Immature natural killer cell (primary cell): ENCODE measurements at places on chromosomes 16 and 17. TPM values are rescaled to one million over a fixed set of nuclear protein-coding genes. Genes with fewer than 3 reads are reported as not detected.

GRCh38 chr17:32007463-32008298 lies 498 bp downstream of the LRRC37B start:
- peak overlapping the region; percentile 91 for H3K27ac ChIP-seq
- H3K36me3 ChIP-seq = peaks cover 7% of the 10 kb centered on the region

MPP2 gene
- polyA plus RNA-seq = not detected

DNA sequence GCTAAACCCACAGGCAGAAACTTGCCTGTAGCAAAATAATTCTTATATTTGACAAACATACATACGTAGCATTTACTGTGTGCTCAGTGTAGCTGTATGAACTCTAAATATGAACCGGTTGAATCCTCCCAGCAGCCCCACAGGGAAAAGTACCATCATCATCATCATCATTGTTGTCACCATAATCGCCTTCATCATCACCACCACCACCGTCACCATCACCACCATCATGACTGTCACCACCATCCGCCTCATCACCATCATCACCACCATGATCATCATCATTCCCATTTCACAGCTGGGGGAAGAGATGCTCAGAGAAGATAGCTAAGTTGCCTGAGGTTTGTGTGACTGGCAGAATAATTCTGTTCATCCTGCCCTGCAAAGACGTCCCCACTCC lies 81.7 kb downstream of the IRF8 start:
- peaks cover 29% of the 10 kb centered on the region for H3K4me1 ChIP-seq
- peaks cover 5% of the 10 kb centered on the region for H3K27me3 ChIP-seq
- no peak for DNase-seq
- no peak overlapping the region for H3K4me3 ChIP-seq
- H3K36me3 ChIP-seq = no peaks in the 10 kb centered on the region
- peak overlapping the region; percentile 5 for H3K27ac ChIP-seq

PIK3R6 gene
- polyA plus RNA-seq = not detected

BTBD17 gene
- not detected for polyA plus RNA-seq

- H3K27me3 ChIP-seq = peaks cover 2% of the 10 kb centered on the region
- peaks cover 8% of the 10 kb centered on the region for H3K36me3 ChIP-seq
- no peak overlapping the region for H3K27ac ChIP-seq
Observed at GRCh38 chr17:17883801-17884200, 47.0 kb upstream of the SREBF1 start.

DNA sequence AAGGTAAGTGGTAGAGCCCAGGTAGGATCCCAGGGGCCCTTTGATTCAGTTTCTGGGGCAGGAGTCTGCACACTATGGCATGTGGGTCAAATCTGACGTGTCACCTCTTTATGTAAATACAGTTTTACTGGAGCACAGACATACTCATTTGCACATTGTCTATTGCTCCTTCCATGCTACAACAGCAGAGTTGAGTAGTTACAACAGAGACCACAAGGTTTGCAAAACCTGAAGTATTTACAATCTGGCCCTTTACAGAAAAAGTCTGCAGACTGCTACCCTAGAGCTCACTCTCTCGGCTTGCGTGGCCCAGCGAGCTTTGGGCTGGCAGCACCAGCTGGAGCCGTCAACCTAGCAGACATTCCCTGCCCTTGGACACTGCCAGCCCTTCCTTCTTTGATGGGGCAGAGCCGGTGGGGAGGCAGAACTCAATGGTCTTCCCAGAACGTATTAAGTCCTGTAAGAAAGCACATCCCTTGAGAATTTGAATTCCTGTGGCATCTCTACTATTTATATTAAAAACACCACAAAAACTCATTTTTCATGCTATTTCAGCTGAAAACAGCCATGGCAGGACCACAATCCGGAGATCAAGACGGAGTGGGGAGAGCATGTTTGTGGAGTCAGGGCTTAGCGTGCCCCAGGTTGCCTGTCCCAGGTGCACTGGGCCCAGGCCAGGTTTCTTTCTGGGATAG lies 133.1 kb upstream of the NUDT7 start:
- H3K36me3 ChIP-seq = no peaks in the 10 kb centered on the region
- no peak overlapping the region for H3K27ac ChIP-seq
- peaks cover 7% of the 10 kb centered on the region for H3K27me3 ChIP-seq
- DNase-seq = no peak

DNA sequence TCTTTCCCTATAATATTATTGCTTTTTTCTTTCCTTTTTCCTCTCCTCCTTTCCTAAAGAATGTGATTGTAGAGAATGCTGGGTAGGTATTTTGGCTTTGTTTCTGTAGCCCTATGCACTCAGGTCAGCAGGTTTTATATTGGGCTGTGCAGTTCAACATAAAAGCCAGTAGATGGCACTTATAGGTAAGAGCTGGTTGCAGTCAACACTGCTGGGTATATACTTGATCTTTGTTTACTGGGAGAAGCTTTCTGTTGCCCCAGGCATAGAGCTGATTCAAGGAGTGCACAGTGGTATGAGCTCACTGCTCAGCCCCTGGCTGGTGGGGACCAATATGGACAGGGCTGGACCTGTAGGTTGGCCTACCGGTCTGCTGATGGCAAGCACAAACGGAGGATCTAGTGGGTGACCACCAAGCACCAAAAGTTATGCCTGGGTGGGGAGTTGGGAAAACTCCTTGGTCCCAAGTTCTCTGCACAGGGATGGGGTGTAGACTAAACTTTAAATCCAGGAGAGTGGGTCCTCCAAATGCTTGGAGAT lies 378.9 kb downstream of the PMP22 start:
- no peak overlapping the region for H3K27ac ChIP-seq
- no peak overlapping the region for H3K4me3 ChIP-seq
- no peaks in the 10 kb centered on the region for H3K36me3 ChIP-seq
- DNase-seq = no peak
- no peaks in the 10 kb centered on the region for H3K4me1 ChIP-seq

DNA sequence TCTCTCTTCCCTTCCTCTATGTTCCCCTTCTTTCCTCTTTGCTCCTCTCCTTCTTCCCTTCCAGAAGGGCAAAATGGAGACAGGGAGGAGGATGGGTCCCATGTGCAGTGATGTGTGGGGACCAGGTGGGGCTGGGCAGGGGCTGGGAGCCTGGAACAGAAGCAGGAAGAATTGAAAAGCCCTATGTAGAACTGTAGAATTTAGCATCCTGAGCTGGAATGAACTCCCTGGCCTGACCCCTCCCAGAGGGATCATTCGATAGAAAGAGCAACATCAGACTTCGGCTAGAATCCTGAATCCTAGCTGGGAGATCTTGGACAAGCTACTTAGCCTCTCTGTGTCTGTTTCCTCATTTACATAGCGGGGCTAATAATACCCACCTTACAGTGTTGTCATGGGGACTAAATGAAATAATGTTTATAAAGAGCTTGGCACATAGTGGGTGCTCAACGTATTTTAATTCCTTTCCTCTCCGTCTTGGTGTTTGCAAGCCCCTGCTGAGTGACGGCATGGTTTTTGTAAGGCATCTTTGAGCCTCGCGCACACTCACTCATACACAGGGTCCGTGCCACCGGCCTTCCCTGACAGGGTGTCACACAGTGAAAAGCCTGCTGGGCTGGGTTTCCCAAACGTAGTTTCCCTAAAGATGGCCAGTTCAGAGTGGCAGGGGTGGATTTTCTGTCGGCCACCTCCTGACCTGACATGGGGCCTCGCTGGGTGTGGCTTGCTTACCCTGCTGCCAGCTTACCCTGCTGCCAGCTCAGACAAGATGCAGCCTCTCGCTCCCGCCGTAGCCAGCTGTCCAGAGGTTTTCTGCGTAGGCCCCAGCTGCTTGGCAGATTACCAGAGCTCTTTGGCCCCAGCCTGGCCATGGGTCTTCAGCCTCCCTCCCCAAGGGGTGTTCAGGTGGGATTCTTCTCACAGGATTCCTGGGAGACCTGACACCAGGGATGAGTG lies 6.1 kb upstream of the ARHGAP23 start:
- DNase-seq = no peak
- H3K4me1 ChIP-seq = peaks cover 5% of the 10 kb centered on the region
- H3K27ac ChIP-seq = no peak overlapping the region
- peaks cover 20% of the 10 kb centered on the region for H3K27me3 ChIP-seq

DNA sequence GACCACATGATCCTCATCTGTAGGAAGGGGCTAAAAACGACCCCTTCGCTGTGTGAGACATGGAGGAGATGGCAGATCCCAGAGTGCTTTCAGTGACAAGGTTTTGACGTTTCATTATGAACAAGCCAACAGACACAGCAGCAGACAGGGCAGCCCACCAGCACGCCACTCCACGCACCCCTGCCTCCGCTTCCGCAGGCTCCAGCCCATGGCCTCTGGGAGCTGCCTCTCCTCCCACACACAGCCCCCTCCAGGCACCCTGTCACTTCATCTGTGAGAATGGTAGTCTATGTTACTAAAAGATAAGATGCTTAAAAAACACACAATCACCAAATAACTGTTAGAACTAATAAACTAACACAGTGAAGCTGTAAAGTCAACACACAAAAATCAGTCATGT lies 12.3 kb upstream of the ADCY7 start:
- no peak for DNase-seq
- peaks cover 1% of the 10 kb centered on the region for H3K27me3 ChIP-seq
- peaks cover 37% of the 10 kb centered on the region for H3K4me1 ChIP-seq
- H3K27ac ChIP-seq = peak overlapping the region; percentile 83

EMP2 gene
- polyA plus RNA-seq = not detected
